ENCODE measurements at places on chromosomes 4 and X.
A peak's percentile ranks its signal among the peaks of the same experiment; 100 is the strongest.

GRCh38 chrX:1300449-1300848, 31.8 kb downstream of the CSF2RA start:
- DNase-seq = no peak

- peak; percentile 76 for DNase-seq
Measured at GRCh38 chr4:128810871-128811570, 1.5 kb downstream of the JADE1 start.

DNA sequence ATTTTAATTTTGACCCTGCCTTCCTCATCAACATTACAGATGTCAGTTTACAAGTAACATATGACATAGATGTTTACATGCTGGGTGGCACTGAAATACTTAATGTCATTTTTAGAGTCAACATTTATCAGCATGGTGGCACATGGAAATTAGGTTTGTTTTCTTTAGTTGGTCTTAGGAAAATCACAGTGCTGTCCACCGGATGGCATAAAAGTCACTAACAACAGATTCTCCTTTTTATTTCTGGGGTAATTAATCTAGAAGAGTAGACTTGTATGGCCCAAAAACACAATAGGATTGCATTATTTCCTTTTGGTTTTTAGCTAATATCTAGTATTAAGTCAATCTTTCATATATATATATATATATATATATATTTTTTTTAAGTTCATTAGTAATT, 88.6 kb upstream of the HHIP start:
- no peak for DNase-seq

GRCh38 chr4:175784986-175785525, 27.0 kb downstream of the GPM6A start:
- no peak for DNase-seq

- DNase-seq = no peak
Measured at GRCh38 chr4:73864961-73865360, 4.2 kb upstream of the CXCL1 start.

DNA sequence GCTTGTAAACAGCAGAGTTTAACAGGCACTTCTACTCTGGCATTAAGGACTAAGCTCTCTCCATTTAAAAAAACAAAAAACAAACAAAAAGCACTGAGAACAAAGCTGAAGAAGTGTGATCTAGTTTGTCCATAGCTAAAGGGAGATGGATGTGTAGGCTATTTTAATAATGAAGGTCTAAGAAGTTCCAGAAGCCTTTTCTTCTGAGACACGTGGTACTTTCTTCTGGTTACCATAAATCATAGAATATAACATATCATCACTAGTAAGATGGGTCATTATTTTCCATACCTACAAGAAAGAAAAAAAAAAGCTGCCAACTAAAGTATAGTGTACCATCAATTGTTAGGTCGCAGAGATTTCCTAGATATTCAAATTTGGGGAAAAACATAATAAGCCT, 722 bp upstream of the NBDY start:
- no peak for DNase-seq

- DNase-seq = no peak
Measured at GRCh38 chrX:95703696-95704095, 980.9 kb upstream of the DIAPH2 start.

- DNase-seq = no peak
Measured at GRCh38 chr4:188680004-188680666, 540.9 kb downstream of the TRIML1 start.

GRCh38 chr4:37197899-37198298, 46.6 kb upstream of the NWD2 start:
- DNase-seq = no peak

DNA sequence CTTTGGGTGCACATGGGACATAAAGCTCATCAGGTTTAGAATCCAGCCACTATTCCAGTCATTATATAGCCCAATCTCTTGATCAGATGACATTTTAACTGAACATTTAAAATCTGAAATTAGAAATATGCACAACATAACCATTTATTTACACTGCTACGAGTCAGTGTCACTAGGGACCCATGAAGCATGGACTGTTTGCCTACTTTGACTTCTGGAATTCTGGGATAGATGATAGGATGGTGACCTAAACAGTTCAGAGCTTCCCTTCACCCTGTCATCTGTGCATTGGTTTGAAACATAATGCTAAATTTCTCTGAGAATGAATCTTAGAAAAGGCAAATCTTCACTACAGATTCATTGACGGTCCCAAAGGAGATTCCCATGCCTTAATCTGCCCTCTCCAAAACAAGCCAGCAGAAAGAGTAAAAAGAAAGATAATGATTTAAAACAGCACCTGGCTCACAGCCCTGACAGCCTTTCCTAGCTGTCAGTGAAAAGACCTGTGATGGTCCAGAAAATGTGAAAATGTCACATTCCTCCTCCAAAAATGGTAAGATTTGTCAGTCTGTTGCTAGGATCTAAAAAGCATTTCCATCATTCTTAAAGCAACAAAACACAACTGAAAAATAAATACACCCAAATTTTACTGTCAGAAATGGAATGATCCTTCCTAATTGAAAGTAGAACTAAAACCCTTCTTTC, 18.9 kb upstream of the HERC3 start:
- DNase-seq = no peak

GRCh38 chr4:73603271-73603710, 16.9 kb downstream of the RASSF6 start:
- DNase-seq = no peak

DNA sequence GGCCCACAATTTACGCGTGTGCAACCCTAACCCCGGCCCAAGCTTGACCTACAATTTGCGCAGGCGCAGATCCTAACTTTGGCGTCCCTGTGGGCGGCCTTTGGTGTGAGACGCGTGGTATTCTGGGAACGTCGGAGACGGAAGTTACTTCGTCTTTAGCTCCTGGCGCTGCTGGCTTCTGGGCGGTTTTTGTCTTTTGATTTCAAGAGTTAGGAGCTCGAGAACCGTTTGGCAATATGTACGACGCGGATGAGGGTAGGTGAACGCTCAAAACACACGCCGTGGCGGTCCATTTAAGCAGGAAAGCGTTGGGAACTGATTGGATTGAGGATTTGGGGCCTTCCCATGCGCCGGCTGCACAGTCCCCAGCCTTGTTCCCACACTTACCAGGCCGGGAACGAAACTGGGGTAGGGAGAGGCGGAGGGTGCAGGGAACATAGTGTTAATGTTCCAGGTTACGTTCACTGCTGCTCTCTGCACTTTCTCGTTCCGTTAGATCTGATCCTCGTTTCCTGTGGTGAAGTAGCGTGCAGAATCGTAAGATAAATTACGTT, at the start of gene POLR2B:
Gene POLR2B (plus strand): TSS at position 147 of the 554 bp plus-strand sequence. CDS start 90 bp downstream, at position 237.
- DNase-seq = peak; percentile 83
